ENCODE measurements at places on chromosomes 12 and 14.

- DNase-seq: no peak
Measured at GRCh38 chr12:96398424-96399119, 1.7 kb downstream of the CDK17 start.

GRCh38 chr14:106044949-106045596 is 518.7 kb downstream of the TMEM121 start:
- DNase-seq: no peak

GRCh38 chr12:75848961-75849360 is 182.6 kb downstream of the PHLDA1 start:
- no peak for DNase-seq

DNA sequence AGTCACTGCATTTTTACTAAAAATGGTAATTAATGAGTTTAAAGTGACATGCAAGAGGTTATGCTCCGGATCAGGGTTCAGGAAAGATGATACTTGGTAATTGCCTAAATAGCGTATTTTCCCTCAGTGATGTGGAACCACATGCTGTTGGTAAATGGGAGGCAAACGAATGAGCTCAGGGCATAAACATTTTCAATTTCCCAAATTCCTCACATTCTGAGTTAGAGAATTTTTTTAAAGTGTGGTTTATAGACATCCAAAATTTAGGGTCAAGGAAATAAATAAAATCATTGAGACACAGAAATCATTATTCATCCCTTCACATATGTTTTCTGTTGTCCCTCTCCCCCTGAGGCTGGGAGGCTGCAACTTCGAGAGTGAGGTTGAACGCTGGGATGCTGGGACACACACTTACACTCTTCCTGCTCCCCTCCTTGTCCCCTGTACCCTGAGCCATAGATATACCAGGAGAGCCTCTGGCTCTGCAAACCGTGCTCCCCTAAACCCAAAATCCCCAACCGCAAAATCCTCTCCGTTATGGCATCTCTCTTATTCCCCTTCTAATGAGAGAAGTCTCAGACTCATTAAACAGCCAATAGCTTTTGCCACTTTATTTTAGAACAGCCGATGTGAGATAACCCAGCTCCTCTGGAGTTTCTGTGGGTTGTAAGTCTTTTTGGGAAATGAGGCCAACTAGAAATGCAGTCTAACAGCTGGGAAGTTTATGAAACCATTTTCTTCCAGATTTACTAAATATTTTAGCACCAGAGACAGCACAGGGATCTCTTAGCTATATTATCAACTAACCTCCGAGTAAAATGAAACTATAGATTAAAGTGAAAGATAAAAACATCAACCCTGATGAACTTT is 21.4 kb upstream of the ADGRD1 start:
- DNase-seq: no peak

GRCh38 chr14:94728950-94729349 is 41.0 kb downstream of the GSC start:
- DNase-seq: no peak

DNA sequence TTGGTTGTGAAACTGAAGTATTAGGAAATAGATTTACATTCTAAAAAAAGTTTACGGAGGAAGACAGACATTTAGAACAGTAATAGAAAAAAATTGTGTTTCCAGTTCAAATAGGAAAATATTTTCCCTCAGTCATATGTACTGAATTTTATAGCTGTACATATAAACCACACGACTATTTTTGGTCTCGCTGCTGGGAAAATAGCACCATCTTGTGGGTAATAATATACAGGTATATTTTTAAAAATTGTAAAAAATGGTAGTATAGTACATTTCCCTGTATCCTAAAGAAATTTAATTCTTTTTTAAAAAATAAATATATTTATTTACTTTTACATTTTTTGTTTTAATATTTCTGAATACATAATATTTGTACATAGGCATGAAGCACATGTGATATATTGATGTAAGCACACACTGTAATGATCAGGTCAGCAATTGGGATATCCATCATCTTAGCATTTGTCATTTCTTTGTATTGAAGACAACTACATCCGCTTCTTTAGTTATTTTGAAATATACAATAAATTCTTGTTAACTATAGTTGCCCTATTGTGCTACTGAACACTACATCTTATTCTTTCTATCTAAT is 168.6 kb downstream of the ALX1 start:
- no peak for DNase-seq

DNA sequence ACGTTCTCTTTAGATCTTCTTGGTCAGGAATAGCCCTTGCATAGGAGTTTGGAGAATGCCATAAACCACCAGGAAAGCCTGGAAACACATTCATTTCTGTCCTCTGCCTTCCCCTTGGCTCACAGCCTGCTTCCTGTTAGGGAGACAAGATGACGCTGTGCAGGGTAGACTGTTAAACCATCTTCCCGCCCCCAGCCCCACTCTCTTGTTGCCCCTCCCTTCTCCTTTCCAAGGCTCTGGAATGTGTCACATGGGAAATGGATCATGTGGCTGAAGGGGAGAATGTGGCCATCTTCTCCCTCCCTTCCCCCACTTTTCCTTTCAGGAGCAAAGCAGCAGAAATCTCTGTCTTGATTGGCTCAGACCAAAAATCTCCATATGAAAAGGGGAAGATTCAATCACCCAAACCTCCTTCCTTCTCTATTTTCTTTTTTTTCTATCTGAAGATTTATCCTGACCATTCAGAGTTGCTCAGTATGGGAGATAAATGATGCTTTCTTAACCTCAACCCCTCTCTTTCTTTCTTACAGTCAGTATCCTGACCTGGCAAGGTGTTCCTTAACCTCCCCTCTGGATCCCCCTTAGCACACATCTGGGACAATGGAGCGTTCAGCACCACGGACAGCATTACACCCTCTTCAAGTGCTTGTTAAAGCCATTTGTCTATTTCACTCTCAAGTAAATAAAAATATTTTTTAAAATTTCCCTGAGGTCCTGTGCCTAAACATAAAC is 11.4 kb downstream of the GPR19 start:
- DNase-seq: no peak

DNA sequence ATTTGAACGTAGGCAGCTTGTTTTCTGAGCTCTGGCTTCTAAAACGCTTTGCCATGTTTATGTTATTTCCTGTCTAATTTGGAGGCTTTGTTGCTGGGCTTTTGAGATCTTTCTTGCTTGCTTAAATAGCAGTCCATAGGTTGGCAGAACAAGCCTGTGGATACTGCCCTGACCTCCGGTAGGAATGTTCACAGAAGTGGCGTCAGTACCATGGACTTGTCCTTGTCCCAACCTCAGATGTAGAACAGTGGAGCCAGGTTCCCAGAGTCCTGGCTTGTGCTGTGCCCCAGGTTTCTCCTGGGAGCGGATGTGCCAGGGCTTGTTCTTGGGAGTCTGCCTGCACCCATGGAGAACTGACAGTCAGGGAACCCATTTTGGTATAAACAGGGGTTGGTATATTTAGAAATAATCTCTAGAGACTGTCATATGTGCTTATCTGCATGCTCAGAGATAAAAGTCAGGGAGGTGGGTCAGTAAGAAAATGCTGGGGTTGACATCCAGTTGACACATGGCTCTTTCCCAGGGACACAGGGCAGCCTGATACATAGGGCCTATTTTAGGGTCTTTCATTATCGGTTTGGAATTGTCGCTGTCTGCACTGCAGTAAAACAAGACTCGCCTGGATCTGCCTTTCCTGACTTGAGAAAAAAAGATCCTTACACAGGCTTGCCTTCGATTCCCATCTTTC is 22.9 kb downstream of the CACNA1C start:
- no peak for DNase-seq

- DNase-seq: no peak
Measured at GRCh38 chr14:69132513-69133181, 20.3 kb downstream of the DCAF5 start.

GRCh38 chr12:53414756-53415417 is 8.8 kb upstream of the AMHR2 start:
- DNase-seq: no peak

GRCh38 chr14:81435391-81436295 is 35.5 kb upstream of the STON2 start:
- no peak for DNase-seq

GRCh38 chr14:70640938-70641547 is 673 bp upstream of the TTC9 start:
- peak; percentile 18 for DNase-seq

GRCh38 chr12:70698345-70698744 is 61.1 kb upstream of the PTPRB start:
- DNase-seq: no peak

Data from AG04450 (cell line).